Common myeloid progenitor, CD34-positive (primary cell): ENCODE measurements at places on chromosomes 16 and 17.

DNA sequence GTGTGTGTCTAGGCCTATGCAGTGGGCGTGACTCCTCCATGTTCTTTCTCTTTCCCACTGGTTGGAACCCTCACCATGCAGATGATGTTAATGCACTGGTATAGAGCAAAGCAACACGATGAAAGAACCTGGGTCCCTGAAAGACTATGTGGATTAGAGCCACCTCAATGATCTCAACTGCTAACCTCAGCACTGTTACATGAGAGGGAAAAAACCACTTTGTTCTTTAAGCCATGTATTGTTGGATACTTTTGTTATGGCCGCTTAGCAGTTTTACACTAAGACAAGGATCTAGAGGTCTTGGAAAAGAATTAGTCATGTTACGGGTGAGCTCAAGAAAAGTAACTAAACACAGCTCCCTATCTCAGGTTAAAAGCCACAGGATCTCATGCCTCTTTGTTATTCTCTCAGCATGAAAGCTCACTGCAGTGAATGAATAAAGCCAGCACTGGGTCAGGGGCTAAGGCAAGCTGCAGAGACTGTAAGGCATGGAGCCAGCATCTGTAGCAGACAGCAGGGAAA lies 56.6 kb upstream of the RBBP6 start:
- DNase-seq = no peak

DNA sequence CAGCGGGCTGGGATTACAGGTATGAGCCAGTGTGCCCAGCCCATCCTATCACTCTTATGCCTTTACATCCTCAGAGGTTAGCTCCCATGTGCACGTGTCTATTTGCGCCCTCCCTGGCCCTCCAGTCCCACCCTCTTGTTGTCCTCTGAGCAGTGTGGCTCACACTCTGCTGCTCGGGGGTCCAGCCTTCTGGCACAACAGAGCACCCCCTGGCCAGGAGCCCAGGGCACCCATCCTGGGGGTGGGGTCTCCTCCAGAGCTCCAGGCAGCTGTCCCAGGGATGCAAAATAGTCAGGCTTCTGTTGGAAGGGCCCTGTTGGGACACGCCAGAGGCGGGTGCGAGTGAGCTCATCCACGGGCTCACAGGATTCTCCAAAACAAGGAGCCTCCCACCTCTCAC lies 11.7 kb upstream of the FAM83G start:
- no peak for DNase-seq

DNA sequence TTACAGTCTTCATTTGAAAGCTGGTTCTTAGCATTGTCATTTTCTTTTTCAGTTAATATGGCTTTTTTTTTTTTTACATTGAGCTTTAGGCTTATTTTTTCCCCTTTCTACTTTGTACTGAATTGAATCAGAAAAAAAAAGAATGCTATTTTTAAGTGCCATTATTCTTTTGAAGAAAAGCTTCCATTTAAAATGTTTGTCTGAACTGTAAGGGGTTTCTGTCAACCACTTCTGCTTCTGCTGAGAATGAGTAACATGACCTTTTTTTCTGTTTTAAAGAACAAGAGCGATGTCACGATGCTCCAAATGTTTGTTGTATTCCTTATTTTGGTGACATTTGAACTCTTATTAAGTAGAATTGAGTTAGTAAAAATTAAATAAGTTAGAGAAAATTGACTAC lies 50.0 kb downstream of the MRTFB start:
- peak; percentile 67 for DNase-seq

- DNase-seq = no peak
These were observed 8.9 kb upstream of the RNF112 start for GRCh38 chr17:19402171-19402570.

GRCh38 chr16:80337786-80338185 lies 203.0 kb upstream of the DYNLRB2 start:
- no peak for DNase-seq

- DNase-seq = peak; percentile 7
These were observed 43.7 kb downstream of the IRX5 start for GRCh38 chr16:54974367-54974766.

- DNase-seq = peak; percentile 1
These were observed 67.2 kb downstream of the PARN start for GRCh38 chr16:14562691-14563491.

DNA sequence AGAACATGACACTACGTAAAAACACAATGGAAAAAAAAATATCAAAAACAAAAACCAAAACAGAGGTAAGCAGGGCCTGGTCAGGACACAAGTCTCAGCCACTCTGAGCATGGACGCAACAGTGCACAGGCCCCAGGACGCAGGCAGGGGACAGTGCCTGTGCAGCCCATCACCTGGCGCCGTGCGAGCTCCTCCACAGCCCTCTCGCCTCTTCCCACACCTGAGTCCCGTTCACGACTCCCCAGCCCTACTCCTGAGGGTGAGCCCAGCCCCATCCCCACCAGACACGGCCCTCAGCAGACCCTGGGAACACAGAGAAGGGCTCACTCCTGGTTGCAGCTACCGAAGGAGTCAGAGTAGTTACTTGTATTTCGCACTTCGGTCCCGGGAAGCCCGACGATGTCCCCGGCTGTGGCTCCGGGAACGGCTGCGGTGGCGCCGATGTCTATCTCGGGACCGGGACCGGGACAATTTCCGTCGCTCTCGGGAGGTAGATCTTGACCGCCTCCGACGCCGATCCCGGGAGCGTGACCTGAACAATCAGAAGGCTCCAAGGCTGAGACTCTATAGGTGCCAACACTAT lies 9.4 kb downstream of the HBQ1 start:
- no peak for DNase-seq

- peak; percentile 4 for DNase-seq
These were observed 404.9 kb upstream of the EEF2KMT start for GRCh38 chr16:5502467-5502869.

DNA sequence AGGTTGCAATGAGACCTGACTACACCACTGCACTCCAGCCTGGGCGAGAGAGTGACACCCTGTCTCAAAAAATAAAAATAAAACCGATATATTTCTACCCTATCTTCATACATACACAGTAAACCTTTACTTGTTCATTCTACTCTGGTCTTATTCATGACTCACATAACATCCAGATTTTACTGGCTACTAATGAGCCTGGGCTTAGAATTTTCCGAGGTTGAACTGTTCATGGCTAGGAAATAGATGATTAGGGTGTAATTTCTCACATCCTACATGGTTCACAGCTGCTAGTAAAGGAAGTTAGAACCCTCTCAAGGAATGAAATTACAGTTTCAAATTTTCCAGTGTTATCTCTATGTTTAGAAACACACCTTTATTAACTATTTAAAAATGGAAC lies 14.7 kb downstream of the GSPT1 start:
- DNase-seq = peak; percentile 18

GRCh38 chr17:7667656-7668406 lies 17.1 kb downstream of the ATP1B2 start:
- DNase-seq = no peak

DNA sequence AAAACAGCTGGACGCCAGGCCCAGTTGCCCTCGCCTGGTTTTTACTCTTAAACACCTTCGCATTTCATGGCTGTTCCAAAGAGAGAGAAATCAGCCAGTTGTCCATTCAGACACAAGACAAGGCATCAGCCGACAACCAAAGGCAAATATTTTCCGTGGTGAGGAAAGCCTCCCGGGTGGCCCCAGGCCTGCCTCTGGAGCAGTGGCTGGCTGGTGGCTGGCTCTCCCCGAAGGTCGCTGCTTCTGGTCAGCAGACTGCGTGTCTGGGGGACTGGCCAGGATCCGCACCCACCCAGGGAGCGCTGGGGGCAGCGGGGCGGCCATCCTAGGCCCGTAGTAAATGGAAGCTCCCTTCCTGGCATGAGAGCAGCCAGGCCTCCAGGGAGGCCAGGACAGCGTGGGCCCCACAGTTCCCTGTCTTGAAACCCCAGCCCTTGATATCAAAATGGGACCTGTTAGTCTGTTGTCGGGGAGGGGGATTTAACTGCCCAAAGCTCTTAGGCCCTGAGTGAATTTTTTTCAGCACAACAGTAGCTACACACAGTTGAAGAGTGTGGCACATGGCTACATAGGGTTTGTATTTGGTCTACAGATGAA lies 57.7 kb downstream of the SREBF1 start:
- no peak for DNase-seq

DNA sequence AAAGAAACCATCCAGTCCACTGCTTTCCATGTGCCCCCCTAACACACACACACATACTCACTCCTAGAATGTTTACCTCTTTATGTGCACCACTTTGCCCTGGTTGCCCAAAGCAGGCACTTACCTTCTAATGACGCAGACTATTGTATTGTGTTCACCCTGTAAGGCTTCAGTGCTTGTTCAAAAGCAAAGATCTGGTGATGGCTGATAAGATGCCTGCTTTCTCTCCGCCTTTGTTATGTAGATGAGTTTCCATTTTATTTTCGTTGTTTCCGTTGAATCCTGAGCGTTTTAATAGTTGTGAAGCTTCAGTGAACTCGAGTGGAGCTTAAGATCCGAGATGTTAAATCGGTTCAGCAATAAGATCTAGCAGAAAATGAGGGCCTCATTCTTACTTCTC lies 452.7 kb downstream of the TMEM114 start:
- DNase-seq = no peak

DNA sequence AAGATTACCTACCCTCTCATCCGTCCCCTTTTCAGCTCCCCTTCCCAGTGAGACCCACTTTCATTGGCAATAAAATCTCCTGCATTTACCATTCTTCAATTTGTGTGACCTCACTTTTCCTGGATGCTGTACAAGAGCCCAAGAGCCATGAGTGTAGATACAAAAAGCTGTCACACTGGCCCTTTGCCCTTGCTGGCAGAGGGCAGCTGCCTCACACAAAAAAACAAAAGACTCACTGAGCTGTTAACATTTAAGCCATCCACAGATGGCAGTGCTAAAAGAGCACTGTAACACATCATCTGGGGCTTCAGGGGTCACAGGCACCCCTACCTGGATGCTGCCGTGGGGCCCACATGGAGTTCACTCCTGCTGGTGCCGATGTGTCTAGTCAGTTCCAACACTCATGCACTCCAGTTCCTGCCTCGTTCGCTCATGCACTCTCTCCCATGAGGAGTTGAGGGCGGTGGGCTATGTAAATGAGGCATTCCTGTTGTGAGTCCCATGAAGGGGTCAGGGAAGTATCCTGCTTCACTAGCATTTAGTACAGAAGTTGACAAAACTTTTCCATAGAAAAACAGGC lies 123.1 kb downstream of the CA10 start:
- DNase-seq = no peak
